ENCODE measurements at places on chromosomes 6 and 20.

DNA sequence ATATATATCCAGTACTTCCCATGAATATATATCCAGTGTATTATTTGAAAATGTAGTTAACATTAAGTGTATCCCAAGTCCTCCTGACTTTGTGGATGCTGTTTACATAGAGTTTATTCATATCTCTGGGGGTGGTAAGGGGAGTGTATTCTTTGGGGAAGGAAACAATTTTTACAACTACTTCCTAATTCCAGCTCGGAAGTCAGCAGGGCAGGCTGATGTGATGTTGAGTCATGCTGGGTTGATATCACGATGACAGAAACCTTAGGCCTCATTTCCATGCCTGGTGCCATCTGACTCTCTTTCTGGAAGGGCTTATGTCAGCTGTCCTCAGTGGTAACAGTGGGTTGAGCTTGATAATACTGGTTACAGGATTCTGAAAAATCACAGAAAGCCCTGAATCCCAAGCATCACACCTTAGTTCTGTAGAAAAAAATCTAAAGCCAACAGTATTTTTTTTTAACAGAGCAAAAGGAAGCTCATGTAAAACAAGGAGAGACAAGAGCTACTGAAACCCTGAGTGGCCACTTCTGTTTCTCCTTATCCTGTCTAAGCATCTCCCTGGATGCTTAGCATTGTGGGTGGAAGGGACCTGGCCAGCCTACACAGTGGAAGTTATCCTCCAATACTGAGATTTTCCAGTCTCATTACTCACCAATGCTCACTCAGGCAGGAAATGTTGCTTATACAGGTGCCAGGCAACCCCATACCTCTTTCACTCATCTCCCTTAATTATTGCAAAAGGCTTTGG is 75.2 kb upstream of the IYD start:
- ATAC-seq = no peak

DNA sequence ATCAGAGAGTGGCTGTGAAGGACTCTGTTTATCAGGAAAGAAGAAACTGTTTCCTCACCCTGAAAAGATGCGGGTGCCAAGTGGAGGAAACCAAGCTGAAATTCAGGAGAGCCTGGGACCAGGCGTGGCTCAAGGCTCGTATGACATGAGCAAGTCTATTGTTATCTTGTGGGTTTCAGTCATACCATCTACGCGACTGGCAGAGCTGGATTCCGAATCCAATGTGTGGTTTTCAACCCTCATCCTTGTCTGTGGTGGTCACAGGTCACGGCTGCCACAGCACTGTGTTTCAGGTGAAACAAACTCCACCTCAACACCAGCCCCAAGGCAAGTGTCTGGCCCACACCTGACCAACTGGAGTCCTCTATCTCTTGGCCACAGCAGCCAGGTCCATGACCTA is 9.1 kb downstream of the MC3R start:
- peak; percentile 34 for ATAC-seq

DNA sequence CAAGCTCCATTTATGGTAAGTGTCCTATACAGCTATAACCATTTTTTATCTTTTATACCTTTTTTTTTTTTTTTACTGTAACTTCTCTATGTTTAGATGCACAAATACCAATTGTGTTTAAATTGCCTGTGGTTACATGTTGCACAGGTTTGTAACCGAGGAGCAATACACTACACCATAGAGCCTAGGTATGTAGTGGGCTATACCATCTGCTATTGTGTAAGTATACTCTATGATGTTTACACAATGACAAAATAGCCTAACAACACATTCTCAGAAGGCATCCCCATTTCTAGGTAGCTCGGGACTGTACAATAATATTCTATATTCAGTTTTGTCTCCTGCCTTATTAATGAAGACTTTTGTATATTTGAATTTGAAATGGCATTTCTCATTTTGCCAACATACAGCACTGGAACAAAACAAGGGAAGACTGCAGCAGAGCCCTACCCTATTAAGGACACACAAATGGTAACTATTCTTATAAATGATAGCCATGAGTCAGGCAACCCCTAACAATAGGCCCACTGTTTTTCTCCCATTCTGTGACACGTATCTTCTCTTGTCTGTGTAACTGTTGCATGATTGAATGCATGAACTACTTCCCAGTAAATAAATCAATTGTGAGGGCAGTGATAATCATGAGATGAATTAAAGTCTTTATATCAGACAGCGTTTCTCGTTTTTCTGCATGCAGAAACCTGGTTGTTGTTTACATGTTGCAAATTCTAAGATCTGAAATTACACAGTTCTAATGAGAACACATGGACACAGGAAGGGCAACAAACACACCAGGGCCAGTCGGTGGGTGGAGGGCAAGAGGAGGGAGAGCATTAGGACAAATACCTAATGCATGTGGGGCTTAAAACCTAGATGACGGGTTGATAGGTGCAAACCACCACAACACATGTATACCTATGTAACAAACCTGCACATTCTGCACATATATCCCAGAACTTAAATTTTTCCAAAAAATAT is 173.9 kb downstream of the EPM2A start:
- ATAC-seq = no peak

DNA sequence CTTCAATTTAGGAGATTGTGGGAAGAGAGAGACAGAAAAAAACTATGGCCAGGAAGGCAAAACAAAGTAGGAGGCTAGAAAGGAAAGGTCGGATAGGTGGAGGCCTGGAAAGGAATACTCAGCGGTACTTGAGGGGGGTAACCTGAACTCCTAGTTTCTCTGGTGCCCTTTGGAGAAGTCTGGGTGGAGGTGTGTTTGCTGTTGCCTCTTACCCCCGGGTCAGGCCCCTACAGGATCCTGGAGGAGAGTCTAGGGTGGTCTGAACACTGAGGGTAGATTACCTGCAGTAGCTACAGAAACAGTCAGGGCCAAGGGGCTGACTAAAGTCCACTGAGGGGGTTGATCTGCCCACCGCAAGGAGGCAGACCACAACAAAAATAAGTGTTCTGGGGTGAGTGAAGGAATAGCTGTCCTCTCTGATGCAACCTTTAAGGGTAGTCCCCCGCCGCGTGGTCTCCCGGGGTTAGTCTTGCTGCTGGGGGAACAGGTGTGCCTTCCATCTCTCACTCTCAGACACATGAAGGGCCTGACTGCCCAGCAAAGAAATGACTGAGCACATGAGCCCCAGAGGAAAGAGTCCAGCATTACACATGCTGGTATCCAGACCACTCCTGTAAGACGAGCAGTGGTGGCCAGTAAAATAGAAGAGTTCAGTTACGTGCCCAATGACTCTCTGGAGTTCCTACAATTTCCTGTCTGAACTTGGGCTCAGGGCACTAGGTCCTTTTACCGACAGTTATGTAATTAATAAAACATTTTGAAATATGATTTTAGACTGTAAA is 59.5 kb downstream of the MTHFD1L start:
- no peak for ATAC-seq

DNA sequence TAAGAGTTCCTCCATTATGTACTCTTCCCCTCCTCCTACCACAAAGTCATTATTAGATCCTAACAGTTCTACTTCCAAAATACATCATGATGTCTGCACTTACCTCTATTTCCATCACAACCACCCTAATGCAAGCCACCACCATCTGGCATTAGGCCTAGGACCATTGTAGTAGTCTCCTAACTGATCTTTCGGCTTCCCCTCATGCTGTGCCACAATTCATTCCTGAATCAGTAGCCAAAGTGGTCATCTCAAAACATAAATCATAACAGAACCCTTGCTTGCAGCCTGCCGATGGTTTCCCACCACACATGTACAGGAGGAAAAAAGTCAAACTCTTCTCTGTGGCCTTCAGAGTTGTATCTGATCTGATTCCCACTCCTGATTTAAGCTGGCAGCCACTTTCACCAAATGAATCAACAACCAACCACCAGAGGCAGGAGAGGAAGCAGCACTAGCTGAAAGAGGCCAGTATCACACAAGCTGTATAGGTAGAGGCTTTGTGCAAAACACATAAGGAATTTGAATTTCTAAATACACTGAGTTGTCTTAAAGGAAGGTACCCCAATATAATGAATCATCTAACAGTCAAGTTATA is 26.1 kb downstream of the FAM184A start:
- ATAC-seq = peak; percentile 47

DNA sequence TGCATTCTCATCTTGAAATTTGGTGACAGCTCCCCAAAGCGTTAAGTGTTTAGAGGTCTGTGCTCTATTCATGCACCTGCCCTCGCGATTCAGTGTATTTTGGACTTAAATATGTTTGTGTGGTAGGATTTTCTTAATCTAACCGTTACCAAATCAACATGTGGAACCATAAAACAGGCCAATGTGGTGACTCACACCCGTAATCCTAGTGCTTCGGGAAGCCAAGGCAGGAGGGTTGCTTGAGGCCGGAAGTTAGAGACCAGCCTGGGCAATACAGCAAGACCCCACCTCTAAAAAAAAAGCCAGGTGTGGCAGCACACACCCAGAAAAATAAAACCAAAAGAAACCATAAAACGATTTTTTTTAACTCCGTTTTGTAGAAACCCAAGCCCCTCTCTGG is 31.5 kb downstream of the PYGB start:
- no peak for ATAC-seq

DNA sequence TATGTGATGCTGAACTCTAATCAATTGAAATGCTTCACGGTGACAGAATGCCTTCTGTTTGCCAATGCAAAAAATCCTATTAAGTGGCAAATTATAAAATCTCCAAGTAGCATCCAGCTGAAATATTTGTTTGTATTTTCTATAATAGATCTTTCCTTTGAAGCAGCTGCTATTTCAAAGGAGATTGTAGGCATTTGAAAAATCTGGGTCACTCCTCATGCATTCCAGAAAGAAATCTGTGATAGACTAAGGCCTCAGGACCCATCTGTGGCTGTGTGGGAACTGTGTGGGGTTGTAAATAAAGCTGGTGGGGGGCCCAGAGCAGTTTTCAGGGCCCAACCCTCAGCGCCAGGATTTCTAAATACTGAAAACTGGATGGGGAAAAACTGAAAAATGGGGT is 216.9 kb upstream of the ARG1 start:
- no peak for ATAC-seq

DNA sequence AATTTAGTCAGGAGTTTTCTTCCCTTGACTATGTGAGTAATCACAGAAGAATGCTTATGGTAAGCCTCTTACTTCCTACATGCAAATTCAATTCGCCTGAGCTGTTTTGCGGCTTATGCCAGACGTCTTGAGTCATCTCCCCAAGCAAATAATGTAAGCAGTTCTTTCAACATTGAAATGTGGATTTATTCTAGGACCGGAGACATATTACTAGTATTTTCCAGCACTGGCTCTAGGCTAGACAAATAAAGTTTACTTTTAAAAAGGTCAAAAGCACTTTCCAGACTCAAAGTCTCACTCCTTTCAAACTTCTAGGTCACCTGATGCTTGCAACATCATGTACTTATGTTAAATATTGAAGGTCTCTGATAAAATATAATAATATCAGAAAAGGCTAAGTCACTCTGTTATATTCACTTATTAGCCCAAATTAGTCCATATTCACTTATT is 38.1 kb upstream of the NOX3 start:
- peak; percentile 86 for ATAC-seq

DNA sequence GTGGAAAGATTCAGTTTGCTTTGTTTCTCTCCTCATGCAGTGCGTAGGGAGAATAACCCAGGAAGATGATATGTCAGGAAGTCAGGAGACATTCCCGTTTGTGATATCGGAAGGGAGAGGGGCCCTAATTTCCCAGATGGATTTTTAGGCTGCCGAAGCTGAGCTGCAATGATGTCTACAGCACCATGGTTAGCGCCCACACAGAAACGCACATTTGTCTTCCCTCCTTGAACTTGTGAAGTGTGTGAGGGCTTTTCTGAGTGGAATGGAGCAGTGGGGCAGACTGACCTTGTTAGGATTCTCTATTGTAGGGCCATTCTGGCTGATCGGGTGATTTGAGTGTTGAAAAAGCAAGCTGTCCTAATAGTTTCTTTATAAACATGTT is 191.3 kb upstream of the ARG1 start:
- ATAC-seq = no peak

All from stimulated activated memory B cell treated with anti-CD40 and anti-IgM and Interleukin-4, amounts not matched to agents 10 μg/mL and 1 μg/mL and 100 μg/mL, for 72 hours (primary cell).